ENCODE measurements at places on chromosomes 12 and 14. TPM values are rescaled to one million over a fixed set of nuclear protein-coding genes. Genes with fewer than 3 reads are reported as not detected.

DNA sequence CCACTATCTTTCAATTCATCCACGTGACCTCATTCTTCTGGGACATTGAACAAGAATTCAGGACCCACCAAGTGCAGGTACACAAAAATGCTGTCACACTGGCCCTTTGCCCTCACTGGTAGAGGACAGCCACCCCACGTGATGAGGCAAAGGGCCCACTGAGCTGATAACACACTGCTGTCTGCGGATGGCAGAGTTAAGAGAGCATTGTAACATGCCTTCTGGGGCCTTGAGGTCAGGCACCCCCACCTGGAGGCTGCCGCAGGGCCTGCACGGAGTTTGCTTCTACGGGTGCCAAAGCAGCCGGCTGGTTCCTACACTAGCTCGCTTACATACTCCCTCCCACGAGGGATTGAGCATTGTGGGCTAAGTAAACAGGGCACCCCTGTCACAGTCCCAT is 101.0 kb downstream of the LRIG3 start:
- no peaks in the 10 kb centered on the region for H3K36me3 ChIP-seq
- H3K27me3 ChIP-seq, result no peaks in the 10 kb centered on the region
- DNase-seq, result no peak
- H3K4me3 ChIP-seq, result no peak overlapping the region

DNA sequence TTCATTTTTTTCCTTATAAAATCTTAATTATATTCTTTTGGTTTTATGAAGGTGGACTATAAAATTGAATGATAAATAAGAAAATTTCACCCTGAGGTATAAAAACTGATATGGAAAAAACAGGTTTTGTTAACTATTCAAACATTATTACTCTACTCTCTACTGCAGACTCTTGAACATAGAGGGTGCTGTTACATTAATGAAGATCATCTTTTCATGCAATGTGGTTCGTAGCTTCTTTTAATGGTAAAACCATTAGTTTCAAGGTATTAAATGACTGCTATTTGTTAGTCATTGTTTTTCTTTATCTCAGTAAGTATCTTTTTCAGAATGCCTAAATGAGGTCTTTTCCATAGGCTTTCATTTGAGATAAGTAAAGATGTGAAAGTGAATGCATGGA is 510.4 kb downstream of the SLC16A7 start:
- H3K4me3 ChIP-seq, result no peak overlapping the region
- no peak overlapping the region for H3K27ac ChIP-seq
- H3K27me3 ChIP-seq, result no peaks in the 10 kb centered on the region

DNA sequence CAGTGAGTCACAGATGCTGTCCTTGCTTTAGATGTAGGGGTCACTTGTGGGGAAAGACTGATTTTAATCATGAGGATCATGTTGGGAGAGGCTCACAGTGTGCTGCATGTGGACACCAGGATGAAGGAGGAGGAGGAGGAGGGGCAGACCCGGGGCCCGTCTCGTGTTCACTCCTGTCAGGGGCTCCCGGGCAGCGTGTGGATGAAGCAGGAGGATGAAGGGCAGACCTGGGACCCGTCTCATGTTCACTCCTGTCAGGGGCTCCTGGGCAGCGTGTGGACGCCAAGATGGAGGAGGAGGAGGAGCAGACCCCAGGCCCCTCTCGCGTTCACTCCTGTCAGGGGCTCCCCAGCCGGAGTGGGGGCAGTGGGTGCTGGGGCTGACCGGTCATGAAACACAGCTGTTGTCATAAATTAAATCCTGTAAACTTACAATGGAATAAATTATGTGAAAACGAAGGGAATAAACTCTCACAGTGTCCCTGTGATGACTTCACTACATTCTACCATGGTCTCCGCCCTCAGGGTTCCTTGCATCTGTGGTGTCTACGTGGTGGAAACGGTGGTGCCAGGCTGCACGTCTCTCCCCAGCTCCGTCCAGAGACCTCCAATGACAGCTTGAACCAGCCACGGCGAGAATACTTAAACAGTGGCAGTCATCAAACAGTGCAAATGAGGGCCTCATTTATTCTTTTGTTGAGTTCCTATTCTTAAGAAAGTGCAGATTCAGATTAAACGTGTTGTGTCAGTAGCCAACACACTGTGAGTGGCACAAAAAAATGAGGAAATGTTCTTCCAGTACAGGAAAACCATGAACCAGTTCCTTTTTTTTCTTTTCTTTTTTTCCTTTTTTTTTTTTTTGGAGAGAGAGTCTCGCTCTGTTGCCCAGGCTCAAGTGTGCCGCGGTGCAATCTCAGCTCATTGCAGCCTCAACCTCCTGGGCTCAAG is 37.7 kb upstream of the SFSWAP start:
- no peaks in the 10 kb centered on the region for H3K4me1 ChIP-seq
- no peak for DNase-seq
- no peak overlapping the region for H3K27ac ChIP-seq
- H3K4me3 ChIP-seq, result no peak overlapping the region

GRCh38 chr12:121580959-121581685 is at the start of gene KDM2B:
Gene KDM2B (minus strand): TSS chr12:121581023. CDS start chr12:121580911, 112 bp downstream.
- DNase-seq, result no peak
- H3K27ac ChIP-seq, result peak within 1 kb of the TSS; percentile 97
- no peaks in the 10 kb centered on the region for H3K4me1 ChIP-seq
- H3K36me3 ChIP-seq, result no peaks in the 10 kb centered on the region
- peak within 1 kb of the TSS; percentile 72 for H3K4me3 ChIP-seq

DNA sequence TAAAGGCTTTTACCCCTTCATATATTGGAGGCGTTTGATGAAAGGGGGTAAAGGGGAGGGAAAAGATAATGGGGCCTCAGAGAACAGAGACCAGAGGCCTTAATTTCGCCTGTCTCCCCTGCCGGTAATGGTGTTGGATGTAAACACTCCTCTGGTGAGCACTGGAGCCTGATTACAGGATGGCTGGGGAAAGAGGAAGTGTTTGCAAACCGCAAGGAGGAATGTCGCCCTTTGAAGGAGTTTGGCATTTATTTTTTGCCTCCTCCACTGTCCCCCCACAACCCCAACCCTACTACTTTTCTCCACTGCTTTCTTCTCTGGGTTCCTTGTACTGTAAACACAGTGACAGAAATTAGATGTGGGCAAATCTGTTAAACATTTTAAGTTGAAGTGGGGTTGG is 211.9 kb upstream of the TBX3 start:
- no peak overlapping the region for H3K4me3 ChIP-seq
- H3K36me3 ChIP-seq, result no peaks in the 10 kb centered on the region
- no peak overlapping the region for H3K27ac ChIP-seq
- no peaks in the 10 kb centered on the region for H3K27me3 ChIP-seq
- no peak for DNase-seq

DNA sequence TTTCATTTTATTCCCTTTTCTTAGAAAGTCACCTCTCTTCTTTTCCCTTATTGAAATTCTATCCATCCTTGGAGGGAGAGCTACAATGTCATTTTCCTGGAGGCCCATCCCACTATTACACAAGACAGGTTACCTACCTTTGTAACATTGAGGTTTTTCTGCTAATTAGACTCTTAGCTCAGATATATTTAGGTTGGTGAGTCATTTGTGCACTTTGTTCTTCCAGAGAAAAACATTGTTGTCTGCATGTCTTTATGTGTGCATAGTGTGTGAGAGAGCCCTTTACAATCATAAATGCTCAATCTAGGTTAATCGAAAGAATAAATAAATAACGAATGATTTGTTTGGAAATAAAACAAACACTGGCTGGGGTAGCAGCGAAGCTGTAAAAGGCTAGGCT is 191.8 kb downstream of the DACT1 start:
- no peaks in the 10 kb centered on the region for H3K27me3 ChIP-seq
- H3K27ac ChIP-seq, result no peak overlapping the region
- H3K36me3 ChIP-seq, result no peaks in the 10 kb centered on the region
- no peak for DNase-seq
- no peak overlapping the region for H3K4me3 ChIP-seq

GRCh38 chr14:64646103-64646502 is 58.1 kb upstream of the PLEKHG3 start:
- no peaks in the 10 kb centered on the region for H3K27me3 ChIP-seq
- no peak for DNase-seq
- H3K4me3 ChIP-seq, result no peak overlapping the region
- H3K36me3 ChIP-seq, result no peaks in the 10 kb centered on the region
- no peak overlapping the region for H3K27ac ChIP-seq
- no peaks in the 10 kb centered on the region for H3K4me1 ChIP-seq

GRCh38 chr12:93847517-93848474 is 170.6 kb downstream of the CRADD start:
- no peak overlapping the region for H3K4me3 ChIP-seq
- no peaks in the 10 kb centered on the region for H3K4me1 ChIP-seq
- H3K36me3 ChIP-seq, result no peaks in the 10 kb centered on the region
- DNase-seq, result no peak
- no peak overlapping the region for H3K27ac ChIP-seq

- no peaks in the 10 kb centered on the region for H3K36me3 ChIP-seq
- no peak overlapping the region for H3K4me3 ChIP-seq
- DNase-seq, result no peak
- no peak overlapping the region for H3K27ac ChIP-seq
- peaks cover 6% of the 10 kb centered on the region for H3K4me1 ChIP-seq
Observed at GRCh38 chr14:36649872-36650650, 11.6 kb upstream of the PAX9 start.

DNA sequence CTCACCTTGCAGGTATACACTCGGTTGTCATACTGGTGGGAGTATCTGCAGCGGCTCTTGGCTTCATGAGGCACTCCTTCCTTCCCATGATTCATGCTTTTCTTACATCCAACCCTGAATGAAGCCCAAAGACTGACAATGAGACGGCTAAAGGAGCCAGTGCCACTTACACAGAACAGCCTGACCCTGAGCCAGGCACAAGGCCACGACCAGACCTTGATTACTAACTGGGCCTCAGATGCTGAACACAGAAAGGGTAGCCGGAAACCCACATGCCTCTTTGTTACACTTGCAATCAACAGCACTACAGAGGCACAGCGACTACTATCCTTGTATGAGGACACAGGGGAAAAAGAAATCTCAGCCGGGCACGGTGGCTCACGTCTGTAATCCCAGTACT is 48.0 kb downstream of the ZFYVE1 start:
- no peak overlapping the region for H3K27ac ChIP-seq
- DNase-seq, result no peak
- no peaks in the 10 kb centered on the region for H3K4me1 ChIP-seq
- peaks cover 10% of the 10 kb centered on the region for H3K36me3 ChIP-seq
- H3K27me3 ChIP-seq, result no peaks in the 10 kb centered on the region

DNA sequence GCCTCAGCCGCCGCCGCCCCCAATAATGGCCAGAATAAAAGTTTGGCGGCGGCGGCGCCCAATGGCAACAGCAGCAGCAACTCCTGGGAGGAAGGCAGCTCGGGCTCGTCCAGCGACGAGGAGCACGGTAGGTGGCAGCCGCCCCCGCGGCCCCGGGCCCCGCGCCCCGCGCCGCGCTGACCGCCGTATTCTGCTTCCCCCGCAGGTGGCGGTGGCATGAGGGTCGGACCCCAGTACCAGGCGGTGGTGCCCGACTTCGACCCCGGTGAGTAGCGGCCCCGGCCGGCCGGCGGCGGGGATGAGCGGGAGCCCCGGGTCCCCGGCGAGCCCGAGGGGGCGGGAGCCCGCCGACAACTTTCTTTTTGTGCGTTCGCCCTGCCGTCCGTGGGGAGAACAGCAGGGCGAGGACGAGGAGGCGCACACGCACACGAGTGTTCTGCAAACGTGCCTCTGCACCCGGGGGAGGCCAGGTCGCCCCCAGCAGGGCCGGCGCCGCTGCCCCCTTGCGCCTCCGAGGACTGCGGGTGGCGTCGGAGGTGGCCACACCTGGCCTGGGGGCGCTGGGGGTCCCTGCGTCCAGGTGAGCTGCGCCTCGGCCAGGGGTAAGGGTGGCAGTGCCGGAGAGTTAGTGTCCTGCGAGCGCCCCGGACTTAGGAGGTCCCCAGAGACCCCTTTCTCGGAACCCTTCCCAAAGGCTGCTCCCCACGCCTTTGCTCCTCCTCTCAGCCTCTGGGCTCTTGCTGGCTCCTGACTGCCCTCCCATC is 794 bp downstream of the RCOR1 start:
- H3K4me1 ChIP-seq, result peaks cover 3% of the 10 kb centered on the region
- peak; percentile 37 for DNase-seq
- no peaks in the 10 kb centered on the region for H3K27me3 ChIP-seq
- H3K36me3 ChIP-seq, result no peaks in the 10 kb centered on the region
- H3K4me3 ChIP-seq, result peak overlapping the region; percentile 96
- peak overlapping the region; percentile 100 for H3K27ac ChIP-seq

GRCh38 chr14:69181491-69181890 is 9.8 kb upstream of the EXD2 start:
- H3K4me1 ChIP-seq, result no peaks in the 10 kb centered on the region
- H3K27ac ChIP-seq, result no peak overlapping the region
- DNase-seq, result no peak
- H3K4me3 ChIP-seq, result no peak overlapping the region
- H3K27me3 ChIP-seq, result no peaks in the 10 kb centered on the region

GRCh38 chr14:89519040-89519439 is 102.0 kb upstream of the FOXN3 start:
- no peaks in the 10 kb centered on the region for H3K4me1 ChIP-seq
- no peak for DNase-seq
- H3K27ac ChIP-seq, result no peak overlapping the region
- no peaks in the 10 kb centered on the region for H3K27me3 ChIP-seq
- no peak overlapping the region for H3K4me3 ChIP-seq
- no peaks in the 10 kb centered on the region for H3K36me3 ChIP-seq

DNA sequence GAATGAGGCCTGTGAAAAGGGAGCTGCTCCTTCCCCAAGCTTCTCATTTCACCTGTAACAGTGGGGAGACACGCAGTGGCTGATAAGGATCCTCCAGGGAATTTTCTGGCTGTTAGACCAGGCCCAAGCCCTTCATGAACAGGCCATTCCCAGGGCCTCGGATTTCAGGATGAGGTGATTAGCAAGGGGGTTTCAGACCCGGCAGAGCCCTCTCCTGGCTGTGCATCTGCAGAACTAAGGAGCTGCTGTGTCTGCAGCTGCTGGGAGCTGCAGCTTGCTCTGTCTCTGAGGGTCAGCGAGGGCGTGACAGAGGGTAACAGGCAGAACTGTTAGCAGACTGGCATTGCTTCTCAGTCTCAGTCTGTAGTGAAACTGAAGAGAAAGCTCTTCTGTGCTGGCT is 110.4 kb downstream of the KCNA5 start:
- H3K4me3 ChIP-seq, result no peak overlapping the region
- H3K4me1 ChIP-seq, result no peaks in the 10 kb centered on the region
- H3K27ac ChIP-seq, result no peak overlapping the region
- H3K27me3 ChIP-seq, result peaks cover 5% of the 10 kb centered on the region
- H3K36me3 ChIP-seq, result no peaks in the 10 kb centered on the region

- no peaks in the 10 kb centered on the region for H3K27me3 ChIP-seq
- H3K27ac ChIP-seq, result no peak overlapping the region
- DNase-seq, result no peak
- H3K4me3 ChIP-seq, result no peak overlapping the region
Observed at GRCh38 chr12:91404441-91404840, 221.8 kb upstream of the DCN start.

- H3K4me1 ChIP-seq, result no peaks in the 10 kb centered on the region
- H3K27me3 ChIP-seq, result no peaks in the 10 kb centered on the region
- H3K36me3 ChIP-seq, result no peaks in the 10 kb centered on the region
- H3K27ac ChIP-seq, result no peak overlapping the region
- DNase-seq, result no peak
Observed at GRCh38 chr12:48040354-48040753, 36.1 kb upstream of the COL2A1 start.

The KLC1 gene
- 222 TPM for total RNA-seq

The GSKIP gene
- 23.3 TPM for total RNA-seq

The RNASE7 gene
- total RNA-seq, result 1.6 TPM

The IFNG gene
- total RNA-seq, result not detected

The PPM1H gene
- total RNA-seq, result 13.5 TPM

The GLT8D2 gene
- total RNA-seq, result 8.6 TPM

The STAC3 gene
- total RNA-seq, result 1.6 TPM

The SPRYD3 gene
- total RNA-seq, result 31.8 TPM

The SLC2A3 gene
- total RNA-seq, result 45.8 TPM

The TMEM119 gene
- 12.1 TPM for total RNA-seq

The COX6A1 gene
- total RNA-seq, result 649 TPM

Data from breast epithelium (tissue), 4 donors.